AG04450 (cell line): ENCODE measurements at places on chromosomes 13 and 19.

GRCh38 chr19:6509118-6509971 lies 7.2 kb upstream of the TUBB4A start:
- DNase-seq: no peak

DNA sequence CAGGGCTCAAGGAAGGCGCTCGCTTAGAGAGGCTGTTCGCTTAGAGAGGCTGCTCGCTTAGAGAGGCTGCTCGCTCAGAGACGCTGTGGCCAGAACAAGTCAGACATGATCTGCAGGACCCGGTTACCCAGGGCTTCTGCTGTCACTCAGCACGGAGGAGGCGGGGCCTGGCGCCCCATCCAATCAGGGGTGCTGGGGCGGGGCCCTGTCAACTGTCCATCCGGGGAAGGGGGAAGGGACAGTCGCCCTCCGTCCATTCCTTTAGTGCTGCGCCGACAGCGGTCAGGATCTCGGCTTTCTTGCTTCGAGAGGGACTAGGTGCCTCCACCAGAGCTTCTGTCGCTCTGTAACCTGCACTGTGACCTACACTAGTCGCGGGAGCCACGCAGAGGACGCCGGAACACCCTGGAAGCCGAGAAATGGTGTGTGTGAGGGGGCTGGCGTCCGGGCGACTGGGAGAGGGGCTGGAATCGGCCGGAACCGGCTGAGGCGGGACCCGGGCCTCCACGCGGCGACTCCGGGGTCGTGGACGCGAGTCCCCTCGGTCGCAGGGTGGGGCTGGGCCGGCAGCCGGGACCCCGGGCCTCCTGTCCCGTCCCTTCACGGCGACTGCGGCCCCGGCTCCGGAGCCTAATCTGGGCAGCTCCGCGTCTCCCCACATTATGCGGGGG lies at the start of gene ZNF440:
Gene ZNF440 (plus strand): TSS at position 245 of the 671 bp plus-strand sequence. CDS start 175 bp downstream, at position 420.
- peak; percentile 78 for DNase-seq

DNA sequence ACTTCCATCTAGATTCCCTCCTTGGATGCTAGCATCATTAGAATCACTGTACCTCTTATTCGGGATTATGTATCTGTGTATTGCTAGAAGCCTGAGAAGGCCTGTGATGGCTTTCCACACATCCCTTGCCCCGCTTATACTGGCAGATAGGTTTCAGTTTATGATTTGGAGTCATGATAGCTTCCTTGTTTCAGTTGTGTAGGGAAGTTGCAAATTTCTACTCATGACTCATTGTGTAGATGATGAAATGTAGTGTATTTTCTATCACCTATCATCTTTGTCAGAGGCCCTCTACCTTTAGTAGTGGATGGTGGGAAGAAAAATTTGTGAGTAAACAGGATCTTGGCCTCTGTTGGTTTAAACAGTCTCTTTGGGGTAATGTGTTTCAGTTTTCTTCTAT lies 165.2 kb downstream of the GGACT start:
- DNase-seq: no peak

DNA sequence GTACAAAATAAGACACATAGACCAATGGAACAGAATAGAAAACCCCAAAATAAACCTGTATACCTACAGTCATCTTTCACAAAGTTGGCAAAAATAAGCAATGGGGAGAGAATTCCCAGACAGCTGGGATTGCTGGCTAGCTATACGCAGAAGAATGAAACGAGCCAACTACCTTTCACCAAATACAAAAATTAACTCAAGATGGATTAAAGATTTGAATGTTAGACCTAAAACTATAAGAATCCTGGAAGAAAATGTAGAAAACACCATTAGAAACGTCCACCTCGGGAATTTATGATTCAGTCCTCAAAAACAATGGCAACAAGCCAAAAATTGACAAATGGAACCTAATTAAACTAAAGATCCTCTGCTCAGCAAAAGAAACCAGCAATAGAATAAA lies 408.1 kb upstream of the SLITRK1 start:
- DNase-seq: no peak

DNA sequence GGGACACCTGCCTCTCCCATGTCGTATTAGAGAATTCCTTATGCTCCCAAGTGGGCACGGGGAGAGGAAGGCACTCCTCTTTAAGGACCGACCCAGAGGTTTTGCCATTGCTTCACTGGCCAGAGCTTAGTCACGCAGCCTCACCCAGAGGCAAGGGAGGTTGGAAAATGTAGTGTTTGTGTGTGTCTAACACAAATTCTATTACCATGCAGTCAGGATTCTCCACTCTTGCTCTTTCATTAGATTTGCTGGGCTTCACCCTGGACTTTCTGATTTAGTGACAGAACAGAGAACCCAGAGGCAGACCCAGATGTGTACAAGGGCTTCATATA lies 14.6 kb upstream of the NCCRP1 start:
- no peak for DNase-seq
